ENCODE measurements at places on chromosomes 16 and 17.

DNA sequence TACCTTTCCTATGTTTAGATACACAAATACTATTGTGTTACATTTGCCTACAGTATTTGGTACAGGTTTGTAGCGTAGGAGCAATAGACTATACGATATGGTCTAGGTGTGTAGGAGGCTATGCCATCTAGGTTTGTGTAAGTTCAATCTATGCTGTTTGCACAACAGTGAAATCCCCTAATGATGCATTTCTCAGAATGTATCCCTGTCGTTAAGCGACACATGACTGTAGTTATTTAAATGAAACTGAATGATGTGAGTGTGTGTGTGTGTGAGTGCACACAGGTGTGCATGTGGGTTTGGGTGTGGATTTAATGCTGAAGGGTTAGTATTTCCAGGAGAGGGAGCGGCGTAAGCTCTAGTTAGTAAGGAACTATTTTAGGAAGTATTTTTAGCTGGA lies 34.6 kb upstream of the SMIM36 start:
- no peak overlapping the region for H3K27ac ChIP-seq
- no peak for DNase-seq
- H3K4me3 ChIP-seq, result no peak overlapping the region
- H3K27me3 ChIP-seq, result no peaks in the 10 kb centered on the region
- H3K4me1 ChIP-seq, result no peaks in the 10 kb centered on the region
- no peaks in the 10 kb centered on the region for H3K36me3 ChIP-seq

GRCh38 chr17:79949656-79950209 lies 85.9 kb downstream of the TBC1D16 start:
- peaks cover 20% of the 10 kb centered on the region for H3K36me3 ChIP-seq
- peaks cover 26% of the 10 kb centered on the region for H3K4me1 ChIP-seq
- H3K4me3 ChIP-seq, result no peak overlapping the region
- no peaks in the 10 kb centered on the region for H3K27me3 ChIP-seq

- H3K27ac ChIP-seq, result no peak overlapping the region
- H3K36me3 ChIP-seq, result peaks cover 81% of the 10 kb centered on the region
- H3K4me1 ChIP-seq, result peaks cover 25% of the 10 kb centered on the region
- no peak for DNase-seq
- no peak overlapping the region for H3K4me3 ChIP-seq
These were observed 15.9 kb downstream of the EMC8 start for GRCh38 chr16:85783441-85783840.

DNA sequence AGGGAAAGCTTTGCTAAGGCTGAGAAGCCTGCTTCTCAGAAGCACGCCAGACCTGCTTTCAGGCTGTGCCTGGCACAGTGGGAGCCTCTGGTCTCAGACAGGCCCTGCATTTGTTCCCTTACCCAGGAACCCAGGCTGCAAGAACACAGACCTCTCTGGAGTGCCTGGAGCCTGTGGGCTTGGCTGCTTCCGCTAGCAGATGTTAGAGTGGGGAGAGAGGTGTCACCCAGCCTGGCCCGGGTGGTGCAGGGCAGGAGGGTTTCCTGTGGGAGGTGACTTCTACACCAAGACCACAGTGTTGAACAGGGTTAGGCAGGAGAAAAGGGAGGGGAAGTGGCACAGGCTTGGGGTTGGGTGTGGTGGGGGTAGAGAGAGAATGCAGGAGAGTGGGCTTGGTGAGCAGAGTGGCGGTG lies 35.8 kb upstream of the ADGRG1 start:
- H3K4me3 ChIP-seq, result no peak overlapping the region
- H3K27me3 ChIP-seq, result no peaks in the 10 kb centered on the region
- no peak for DNase-seq
- H3K4me1 ChIP-seq, result peaks cover 9% of the 10 kb centered on the region
- no peaks in the 10 kb centered on the region for H3K36me3 ChIP-seq

DNA sequence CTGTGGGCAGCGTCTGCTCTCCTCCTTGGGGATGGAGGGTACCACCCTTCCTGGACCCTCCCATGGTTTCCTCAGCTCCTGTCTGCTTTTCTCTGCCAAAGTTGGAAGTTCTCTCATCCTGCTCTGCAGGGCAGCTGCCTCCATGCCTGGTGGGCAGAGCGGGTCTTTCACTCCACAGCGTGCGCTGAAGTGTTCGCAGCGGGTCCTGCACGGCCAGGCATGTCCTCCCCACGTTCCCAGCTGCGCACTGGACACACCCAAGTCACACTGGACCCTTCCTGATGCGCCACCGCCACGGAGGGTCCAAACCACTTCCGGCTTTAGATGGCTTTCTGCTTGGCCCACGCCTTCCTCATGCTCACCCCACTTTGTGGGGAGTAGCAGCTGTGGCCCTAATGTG lies 33.7 kb upstream of the NPTX1 start:
- no peak overlapping the region for H3K4me3 ChIP-seq
- H3K27me3 ChIP-seq, result no peaks in the 10 kb centered on the region
- DNase-seq, result no peak
- no peak overlapping the region for H3K27ac ChIP-seq

DNA sequence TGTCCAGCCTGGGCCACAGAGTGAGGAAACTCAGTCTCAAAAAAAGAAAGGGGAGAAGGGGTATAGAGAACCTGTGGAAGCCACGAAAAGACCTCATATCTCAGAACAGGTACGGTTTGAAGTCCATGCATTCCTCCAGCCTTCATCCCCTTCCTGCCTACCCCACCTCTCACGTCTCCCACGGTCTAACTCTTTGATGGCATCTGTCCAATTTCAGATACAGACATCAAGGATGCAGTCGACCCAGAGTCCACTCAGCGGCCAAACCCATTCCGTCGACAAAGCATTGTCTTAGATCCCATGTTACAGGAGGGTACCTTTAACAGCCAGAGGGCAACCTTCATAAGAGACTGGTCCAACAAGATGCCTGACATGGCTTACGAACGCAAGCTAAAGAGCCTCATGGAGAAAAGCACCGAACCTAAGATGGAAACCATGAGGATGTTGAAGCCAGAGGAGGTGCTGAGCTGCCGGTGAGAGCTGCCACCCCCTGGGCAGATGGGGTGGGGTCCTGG lies 22.7 kb downstream of the C16orf78 start:
- H3K27ac ChIP-seq, result no peak overlapping the region
- DNase-seq, result no peak
- H3K27me3 ChIP-seq, result no peaks in the 10 kb centered on the region
- H3K4me1 ChIP-seq, result no peaks in the 10 kb centered on the region
- no peak overlapping the region for H3K4me3 ChIP-seq

GRCh38 chr16:69088684-69089083 lies 16.8 kb upstream of the HAS3 start:
- no peak overlapping the region for H3K4me3 ChIP-seq
- H3K36me3 ChIP-seq, result no peaks in the 10 kb centered on the region
- no peak overlapping the region for H3K27ac ChIP-seq
- H3K4me1 ChIP-seq, result peaks cover 38% of the 10 kb centered on the region

GRCh38 chr16:20938426-20938825 lies 37.9 kb downstream of the LYRM1 start:
- no peaks in the 10 kb centered on the region for H3K36me3 ChIP-seq
- 0 out of 3 replicates have a peak, but pooled peaks cover 4% of the 10 kb centered on the region for H3K27me3 ChIP-seq
- no peak overlapping the region for H3K27ac ChIP-seq
- DNase-seq, result no peak
- H3K4me1 ChIP-seq, result peaks cover 11% of the 10 kb centered on the region

DNA sequence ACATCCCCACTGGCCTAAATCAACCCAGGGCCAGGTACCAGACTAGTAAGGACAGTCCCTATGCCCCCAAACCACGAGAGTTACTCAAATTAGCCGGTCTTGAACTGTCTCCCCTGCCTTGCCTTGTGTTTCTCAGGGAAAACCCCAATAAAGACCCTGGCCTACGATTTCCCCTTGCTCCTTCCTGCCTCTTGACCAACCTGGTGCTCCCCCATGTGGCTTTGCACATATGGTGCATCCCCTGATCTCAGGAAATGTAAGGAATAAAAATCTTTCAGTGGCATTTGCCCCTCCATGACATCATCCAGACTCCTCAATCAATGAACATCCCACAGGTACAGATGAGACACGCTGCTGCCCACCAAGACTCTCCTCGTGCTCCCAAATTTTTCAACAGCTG lies 87.9 kb downstream of the ZNF18 start:
- no peak overlapping the region for H3K4me3 ChIP-seq
- no peaks in the 10 kb centered on the region for H3K36me3 ChIP-seq
- H3K4me1 ChIP-seq, result no peaks in the 10 kb centered on the region
- no peaks in the 10 kb centered on the region for H3K27me3 ChIP-seq

DNA sequence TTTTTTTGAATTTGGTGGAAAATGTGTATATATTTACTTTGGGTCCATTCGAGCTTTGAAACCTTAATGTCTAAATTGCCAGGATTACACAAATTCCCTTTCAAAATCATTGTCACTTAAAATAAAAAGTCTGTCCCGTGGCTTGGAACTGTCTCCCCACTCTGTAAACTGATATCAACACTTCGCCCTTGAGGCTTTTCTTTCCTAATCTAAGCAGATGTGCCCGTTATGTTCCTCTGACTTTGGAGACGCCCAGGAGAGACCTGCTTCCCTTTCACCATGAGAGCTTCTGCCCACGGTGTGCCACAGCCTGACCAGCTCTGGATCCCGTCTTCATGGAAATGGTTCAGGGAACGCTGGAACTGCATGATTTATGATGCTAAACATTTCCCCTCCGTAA lies 151.3 kb downstream of the C16orf95 start:
- 0 out of 2 replicates have a peak, but pooled peaks cover 4% of the 10 kb centered on the region for H3K4me1 ChIP-seq
- H3K4me3 ChIP-seq, result no peak overlapping the region
- H3K36me3 ChIP-seq, result no peaks in the 10 kb centered on the region
- no peak overlapping the region for H3K27ac ChIP-seq
- H3K27me3 ChIP-seq, result peaks cover 12% of the 10 kb centered on the region

GRCh38 chr16:17426451-17426850 lies 44.3 kb downstream of the XYLT1 start:
- H3K27me3 ChIP-seq, result no peaks in the 10 kb centered on the region
- H3K4me1 ChIP-seq, result no peaks in the 10 kb centered on the region
- no peak overlapping the region for H3K4me3 ChIP-seq
- H3K27ac ChIP-seq, result no peak overlapping the region

- H3K27me3 ChIP-seq, result no peaks in the 10 kb centered on the region
- DNase-seq, result no peak
- H3K27ac ChIP-seq, result no peak overlapping the region
- H3K4me3 ChIP-seq, result no peak overlapping the region
- no peaks in the 10 kb centered on the region for H3K4me1 ChIP-seq
These were observed 219.8 kb downstream of the KATNIP start for GRCh38 chr16:27769561-27770255.

GRCh38 chr16:84069540-84069939 lies 26.9 kb upstream of the SLC38A8 start:
- no peaks in the 10 kb centered on the region for H3K27me3 ChIP-seq
- H3K4me3 ChIP-seq, result no peak overlapping the region
- peaks cover 90% of the 10 kb centered on the region for H3K36me3 ChIP-seq
- no peaks in the 10 kb centered on the region for H3K4me1 ChIP-seq
- DNase-seq, result no peak

- no peak overlapping the region for H3K4me3 ChIP-seq
- H3K4me1 ChIP-seq, result no peaks in the 10 kb centered on the region
These were observed 16.7 kb downstream of the ZNF423 start for GRCh38 chr16:49839017-49839825.

DNA sequence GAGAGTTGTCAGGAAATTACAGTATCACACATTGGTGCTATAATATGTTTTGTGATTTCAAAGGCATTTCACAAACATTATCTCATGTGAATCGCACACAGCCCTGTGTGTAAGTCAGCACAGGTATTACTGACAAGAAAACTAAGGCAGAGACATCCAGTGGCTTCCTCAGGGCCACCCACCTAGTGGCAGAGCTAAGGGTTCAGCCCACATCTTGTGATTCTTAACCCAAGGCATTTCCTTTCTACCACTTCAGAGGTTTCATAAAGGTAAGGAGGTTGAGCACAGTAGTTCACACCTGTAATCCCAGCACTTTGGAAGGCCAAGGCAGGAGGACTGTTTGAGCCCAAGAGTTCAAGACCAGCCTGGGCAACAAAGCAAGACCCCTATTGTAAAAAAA lies 58.2 kb downstream of the STX8 start:
- no peaks in the 10 kb centered on the region for H3K4me1 ChIP-seq
- H3K36me3 ChIP-seq, result no peaks in the 10 kb centered on the region
- no peak for DNase-seq
- H3K27me3 ChIP-seq, result no peaks in the 10 kb centered on the region
- H3K27ac ChIP-seq, result no peak overlapping the region

DNA sequence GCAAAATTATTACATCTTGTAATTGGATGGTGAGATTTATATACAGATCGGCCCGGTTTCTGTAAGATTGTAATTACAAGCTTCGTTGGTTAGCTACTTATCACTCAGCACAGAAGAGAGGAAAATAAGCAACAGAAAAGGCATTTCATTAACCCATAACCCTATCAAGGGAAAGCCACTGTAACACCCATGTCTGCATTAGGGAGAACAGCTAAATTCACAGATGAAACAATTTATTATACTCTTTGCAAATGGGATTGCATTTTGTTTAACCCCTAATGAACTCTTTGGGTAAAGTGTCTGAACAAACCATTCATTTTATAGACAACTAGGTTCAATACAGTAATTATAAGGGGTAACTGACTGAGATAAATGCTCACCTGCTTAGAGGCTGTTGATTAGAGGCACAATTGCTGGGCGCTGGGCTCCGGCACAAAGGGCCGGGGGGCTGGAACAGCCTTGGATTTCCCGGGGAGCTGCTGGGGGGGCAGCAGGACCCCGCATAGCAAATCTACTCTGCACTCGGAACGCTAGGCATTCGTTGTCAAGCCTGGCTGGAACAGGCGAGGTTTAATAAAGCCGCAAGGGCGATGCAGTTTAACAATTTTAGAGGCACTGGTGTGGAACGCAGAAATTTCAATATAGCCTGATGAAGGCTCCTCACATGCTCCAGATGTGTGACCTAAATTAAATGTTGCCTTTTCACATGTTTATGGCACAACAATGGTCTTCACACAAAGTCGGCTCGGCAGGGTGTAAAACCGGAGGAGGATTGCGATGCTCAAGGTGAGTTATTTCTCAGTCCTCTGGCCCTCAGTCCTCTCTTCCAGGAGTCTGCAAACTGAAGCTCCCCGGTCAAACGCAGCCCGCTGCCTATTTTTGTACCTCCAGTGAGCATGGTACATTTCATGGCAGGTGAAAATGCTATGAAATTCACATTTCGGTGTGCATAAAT lies 134.0 kb upstream of the IRX6 start:
- H3K27ac ChIP-seq, result no peak overlapping the region
- no peak for DNase-seq
- H3K36me3 ChIP-seq, result no peaks in the 10 kb centered on the region
- no peak overlapping the region for H3K4me3 ChIP-seq
- peaks cover 9% of the 10 kb centered on the region for H3K27me3 ChIP-seq
- no peaks in the 10 kb centered on the region for H3K4me1 ChIP-seq

- H3K27ac ChIP-seq, result no peak overlapping the region
- H3K4me3 ChIP-seq, result no peak overlapping the region
- DNase-seq, result no peak
- H3K36me3 ChIP-seq, result peaks cover 7% of the 10 kb centered on the region
- no peaks in the 10 kb centered on the region for H3K27me3 ChIP-seq
These were observed 14.6 kb downstream of the BBS2 start for GRCh38 chr16:56505181-56505580.

GRCh38 chr17:58632324-58633314 lies 59.2 kb downstream of the TEX14 start:
- peak; percentile 29 for DNase-seq
- H3K4me1 ChIP-seq, result peaks cover 29% of the 10 kb centered on the region
- H3K27me3 ChIP-seq, result no peaks in the 10 kb centered on the region
- H3K4me3 ChIP-seq, result peak overlapping the region; percentile 71
- no peaks in the 10 kb centered on the region for H3K36me3 ChIP-seq
- H3K27ac ChIP-seq, result peak overlapping the region; percentile 96

Measured in HepG2 (cell line).